ENCODE measurements at places on chromosomes 2 and 18.
A peak's percentile ranks its signal among the peaks of the same experiment; 100 is the strongest.

GRCh38 chr2:20012282-20013125, at the start of gene MATN3:
Gene MATN3 (minus strand): TSS chr2:20012668. CDS start chr2:20012631, 37 bp downstream.
- peak; percentile 26 for DNase-seq

GRCh38 chr2:3284657-3285630, 92.7 kb downstream of the EIPR1 start:
- no peak for DNase-seq

DNA sequence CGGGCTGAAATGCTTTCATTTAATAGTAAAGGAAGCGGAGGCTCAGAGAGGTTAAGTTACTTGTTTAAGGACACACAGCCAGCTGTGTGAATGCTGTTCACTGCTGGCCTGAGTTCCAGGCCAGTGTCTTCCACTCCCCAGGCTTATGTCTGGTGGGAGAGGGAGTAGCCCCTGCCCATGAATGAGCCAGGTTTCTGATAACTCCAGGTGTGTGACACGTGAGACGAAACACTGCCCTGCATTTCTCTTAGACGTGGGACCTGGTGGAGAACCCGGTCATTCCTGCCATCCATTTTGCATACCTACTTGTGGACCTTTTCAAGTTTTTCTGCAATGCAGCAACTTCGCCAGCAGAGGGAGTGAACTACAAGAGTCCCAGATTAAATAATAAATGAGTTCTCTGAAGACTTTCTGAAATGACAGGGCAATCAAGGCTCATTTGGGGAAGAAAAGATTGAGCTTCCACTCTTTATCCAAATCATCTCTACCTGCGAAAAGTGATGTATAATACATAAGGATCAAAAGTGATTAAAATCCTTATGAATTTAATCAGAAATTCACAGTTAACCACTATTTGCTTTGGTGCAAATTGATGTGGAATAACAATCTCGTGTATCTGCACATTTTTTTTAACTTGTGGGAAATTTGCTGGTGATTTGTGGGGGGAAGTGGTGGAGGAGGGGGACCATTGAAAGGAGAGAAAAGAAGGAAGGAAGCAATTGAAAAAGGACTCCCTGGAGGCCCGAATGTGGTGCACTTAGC, 79.4 kb upstream of the ASB18 start:
- no peak for DNase-seq

GRCh38 chr2:74021407-74021755, 36.7 kb downstream of the TET3 start:
- DNase-seq = no peak

DNA sequence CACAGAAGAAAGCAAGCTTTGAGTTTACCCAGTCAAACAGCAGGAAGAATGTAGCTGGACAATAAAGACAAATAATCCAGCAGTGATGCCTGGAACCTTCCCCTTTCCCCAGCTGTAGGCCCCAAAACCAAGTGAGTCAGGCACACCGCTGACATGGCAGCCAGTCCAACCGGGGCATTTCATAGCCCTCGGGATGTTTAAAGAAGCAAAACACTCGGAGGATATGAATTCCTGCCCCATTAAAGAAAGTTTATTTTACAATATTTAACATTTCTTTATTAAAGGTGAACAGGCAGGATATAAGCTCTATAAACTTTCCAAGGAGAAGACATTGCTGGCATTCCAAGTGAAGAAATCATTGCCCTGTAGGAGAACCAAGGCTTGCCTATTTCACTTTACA, 507.6 kb upstream of the TNP1 start:
- DNase-seq = no peak

- no peak for DNase-seq
Observed at GRCh38 chr2:45570671-45571334, 40.3 kb downstream of the SRBD1 start.

DNA sequence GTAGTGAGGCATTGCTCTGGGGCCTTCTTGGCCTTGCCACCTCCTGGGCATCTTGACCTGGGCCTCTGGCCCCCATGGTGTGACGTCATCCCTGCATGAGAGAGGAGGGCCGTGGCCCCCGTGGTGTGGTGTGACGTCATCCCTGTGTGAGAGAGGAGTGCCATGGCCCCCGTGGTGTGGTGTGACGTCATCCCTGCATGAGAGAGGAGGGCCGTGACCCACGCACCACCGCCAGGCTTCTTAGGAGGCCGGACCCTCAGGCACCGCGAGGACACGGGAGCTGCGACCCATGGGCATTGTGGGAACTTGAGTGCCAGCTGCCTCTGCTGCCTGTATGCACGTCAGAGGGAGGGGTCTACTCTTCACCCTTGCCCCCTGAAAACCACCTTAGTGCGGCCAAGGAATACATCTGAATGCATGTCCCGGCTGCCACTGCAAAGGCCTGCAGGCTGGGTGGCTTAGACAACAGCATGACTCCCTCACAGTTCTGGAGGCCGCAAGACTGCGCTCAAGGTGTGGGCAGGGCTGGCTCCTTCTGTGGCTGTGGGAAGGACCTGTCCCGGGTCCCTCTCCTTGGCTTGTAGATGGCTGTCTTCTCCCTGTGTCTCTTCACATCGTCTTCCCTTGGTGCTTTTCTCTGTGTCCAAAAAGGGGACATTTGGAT, 20.8 kb upstream of the OTOS start:
- no peak for DNase-seq

- DNase-seq = no peak
Observed at GRCh38 chr2:150392614-150393013, 94.9 kb downstream of the RND3 start.

GRCh38 chr2:83827618-83828017, 631.5 kb downstream of the SUCLG1 start:
- no peak for DNase-seq

DNA sequence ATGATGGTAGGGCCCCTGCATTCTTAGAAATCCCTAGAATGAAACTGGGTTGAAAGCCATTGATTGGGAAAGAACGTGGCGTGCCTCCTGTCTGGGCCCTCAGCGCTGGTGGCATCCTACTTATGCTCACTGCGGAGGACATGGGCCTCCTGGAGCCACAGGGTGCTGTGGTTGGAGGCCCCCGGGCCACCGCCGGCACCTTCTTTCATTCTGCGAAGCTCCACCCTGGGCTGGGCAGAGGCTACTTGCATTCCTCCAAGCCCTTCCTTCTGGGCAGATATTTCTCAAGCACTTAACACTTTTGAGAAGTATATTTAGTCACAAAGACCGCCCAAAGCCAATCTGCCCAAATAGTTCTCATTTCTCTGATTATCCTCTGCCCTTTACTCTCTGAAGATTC, 311.9 kb downstream of the MYCN start:
- DNase-seq = no peak

DNA sequence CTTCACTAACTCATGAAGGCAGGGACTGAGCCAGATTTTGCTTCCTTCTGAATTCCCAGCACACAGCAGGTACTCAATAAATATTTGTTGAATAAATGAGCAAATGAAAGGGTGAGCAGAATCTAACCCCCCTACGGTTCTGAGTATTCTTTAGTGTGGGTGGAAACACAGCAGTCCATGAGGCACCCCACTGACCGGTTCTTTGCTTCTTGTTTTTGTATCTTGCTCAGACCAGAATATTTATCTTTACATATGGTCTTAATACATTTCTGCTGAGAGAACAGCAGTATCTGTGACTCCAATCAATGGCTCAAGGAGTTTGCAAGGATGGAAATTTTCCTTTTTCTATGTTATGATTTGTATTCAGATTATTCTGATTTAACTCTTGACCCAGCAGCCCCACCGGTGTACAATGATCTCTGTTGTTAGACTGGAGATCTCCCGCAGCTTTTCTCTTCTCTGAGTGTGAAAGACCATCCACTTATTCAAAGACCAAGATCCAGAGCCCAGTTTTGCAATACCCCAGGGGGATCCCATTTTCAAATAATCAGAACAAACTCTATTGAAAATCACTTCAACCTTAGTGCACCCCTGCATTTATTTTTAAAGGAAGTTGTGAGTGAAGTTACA, 506.5 kb upstream of the TNP1 start:
- DNase-seq = no peak

- no peak for DNase-seq
Observed at GRCh38 chr2:219017201-219017931, 23.9 kb downstream of the CFAP65 start.

GRCh38 chr2:62149708-62150107, 46.2 kb upstream of the B3GNT2 start:
- DNase-seq = no peak

DNA sequence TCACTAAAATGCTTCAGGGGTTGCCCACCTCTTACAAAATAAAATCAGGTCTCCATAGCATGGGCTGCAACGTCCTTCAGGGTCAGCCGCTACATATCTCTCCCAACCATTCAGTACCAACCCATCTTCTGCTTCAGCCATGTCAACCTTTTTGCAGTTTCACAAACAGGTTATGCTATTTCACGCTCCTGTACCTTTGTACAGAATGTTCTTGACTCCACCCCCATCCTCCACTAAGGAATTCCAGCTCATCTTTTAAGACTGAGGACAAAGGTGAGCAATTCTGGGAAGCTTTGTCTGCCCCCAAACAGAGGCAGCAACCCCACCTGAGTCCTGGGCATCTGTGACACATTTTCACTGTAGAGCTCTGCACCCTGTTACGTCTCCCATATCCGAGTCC, 8.8 kb upstream of the EVA1A start:
- no peak for DNase-seq

- peak; percentile 5 for DNase-seq
Observed at GRCh38 chr2:71603311-71603811, 150.0 kb downstream of the DYSF start.

GRCh38 chr2:37189452-37190153, 1.1 kb upstream of the SULT6B1 start:
- no peak for DNase-seq

- DNase-seq = no peak
Observed at GRCh38 chr2:181578829-181579228, 78.1 kb downstream of the CERKL start.

DNA sequence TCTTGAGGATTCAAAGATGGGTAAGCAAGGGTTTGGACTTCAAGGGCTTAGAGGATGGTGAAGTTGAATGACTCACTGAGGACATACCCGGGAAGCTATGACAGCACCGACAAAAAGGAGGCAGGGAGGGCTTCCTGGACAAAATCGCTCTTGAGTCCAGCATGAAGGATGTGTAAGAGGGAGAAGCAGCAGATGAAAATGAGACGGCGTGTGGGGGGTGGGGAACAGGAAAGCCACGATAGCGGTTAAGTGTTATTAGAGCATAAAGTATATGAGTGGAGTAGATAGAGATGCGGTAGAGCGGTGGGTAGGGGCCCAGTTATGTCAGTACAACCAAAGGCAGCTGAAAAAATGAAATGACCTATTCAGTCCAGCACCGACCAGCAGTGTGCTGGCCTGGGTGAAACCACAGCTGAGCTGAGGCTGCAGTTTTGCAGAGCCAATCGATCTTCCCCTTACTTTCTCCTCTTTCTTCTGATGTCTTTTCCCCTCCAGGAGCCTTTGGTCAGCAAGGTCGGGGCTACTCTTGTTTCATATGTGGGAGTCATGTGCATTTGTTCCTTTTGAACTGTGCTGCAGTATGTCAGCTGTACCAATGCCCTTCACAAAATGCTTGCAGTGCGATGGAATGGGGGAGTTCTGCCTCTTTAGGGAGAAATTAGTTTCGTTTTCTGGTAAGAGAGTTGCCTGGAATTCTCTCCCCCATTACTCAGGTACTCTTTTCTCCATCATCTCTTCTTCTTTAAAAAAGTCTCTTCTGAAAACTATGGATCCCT, 2.0 kb upstream of the THUMPD2 start:
- no peak for DNase-seq

DNA sequence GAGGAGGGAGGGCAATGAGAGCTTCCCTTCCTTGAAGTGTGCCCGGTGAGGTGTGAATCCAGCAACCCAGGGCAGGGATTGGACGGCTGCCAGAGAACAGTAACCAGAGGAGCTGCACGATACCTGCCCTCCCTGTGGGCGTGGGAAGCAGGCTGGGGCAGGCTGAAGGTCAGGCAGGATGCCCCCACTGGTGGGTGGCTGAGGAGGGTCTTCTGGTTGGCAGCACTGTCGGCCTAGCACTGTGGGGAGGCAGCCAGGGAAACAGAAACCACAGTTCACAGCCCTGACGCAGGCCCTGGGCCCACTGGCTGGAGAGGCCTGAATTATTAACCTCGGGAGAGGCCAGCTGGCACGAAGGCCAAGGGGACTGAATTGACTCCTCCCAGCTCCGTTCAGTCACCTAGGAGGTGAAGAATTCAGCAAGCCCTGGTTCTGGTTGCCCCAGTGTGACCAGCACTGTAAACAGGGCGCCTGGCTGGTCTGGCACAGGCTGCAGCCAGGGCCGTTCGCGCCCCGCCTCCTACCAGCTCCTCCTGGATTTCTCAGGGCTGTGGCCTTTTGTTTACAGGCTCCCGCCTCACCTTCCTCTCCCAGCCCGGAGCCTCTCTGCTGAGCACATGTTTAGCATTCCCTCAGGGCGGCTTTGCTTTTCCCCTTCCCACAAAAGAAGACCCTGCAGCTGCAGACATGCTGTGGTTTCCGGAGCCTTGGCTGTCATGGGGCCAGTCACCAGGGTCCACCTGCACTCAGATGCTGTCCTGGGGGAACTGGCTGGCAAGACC, 97.8 kb downstream of the B3GNT2 start:
- no peak for DNase-seq

DNA sequence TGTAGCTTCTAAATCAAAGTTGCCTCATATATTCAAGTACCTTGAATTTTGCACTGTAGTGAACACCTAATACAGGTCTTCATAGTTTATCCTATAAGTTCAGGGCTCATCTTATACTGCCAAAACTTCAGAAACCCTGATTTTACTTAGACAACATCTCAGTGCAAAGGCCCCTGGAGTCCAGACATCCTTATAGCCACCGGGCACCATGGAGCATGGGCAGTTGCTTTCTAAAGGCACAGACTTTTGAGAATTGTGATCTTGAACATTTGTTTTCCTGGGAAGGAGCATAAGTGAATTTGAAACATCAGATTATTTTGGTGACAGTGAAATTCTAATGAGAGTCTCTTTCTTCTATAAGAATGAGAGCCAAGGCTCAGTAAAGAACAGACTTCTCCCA, 292.3 kb downstream of the CYRIA start:
- DNase-seq = no peak

DNA sequence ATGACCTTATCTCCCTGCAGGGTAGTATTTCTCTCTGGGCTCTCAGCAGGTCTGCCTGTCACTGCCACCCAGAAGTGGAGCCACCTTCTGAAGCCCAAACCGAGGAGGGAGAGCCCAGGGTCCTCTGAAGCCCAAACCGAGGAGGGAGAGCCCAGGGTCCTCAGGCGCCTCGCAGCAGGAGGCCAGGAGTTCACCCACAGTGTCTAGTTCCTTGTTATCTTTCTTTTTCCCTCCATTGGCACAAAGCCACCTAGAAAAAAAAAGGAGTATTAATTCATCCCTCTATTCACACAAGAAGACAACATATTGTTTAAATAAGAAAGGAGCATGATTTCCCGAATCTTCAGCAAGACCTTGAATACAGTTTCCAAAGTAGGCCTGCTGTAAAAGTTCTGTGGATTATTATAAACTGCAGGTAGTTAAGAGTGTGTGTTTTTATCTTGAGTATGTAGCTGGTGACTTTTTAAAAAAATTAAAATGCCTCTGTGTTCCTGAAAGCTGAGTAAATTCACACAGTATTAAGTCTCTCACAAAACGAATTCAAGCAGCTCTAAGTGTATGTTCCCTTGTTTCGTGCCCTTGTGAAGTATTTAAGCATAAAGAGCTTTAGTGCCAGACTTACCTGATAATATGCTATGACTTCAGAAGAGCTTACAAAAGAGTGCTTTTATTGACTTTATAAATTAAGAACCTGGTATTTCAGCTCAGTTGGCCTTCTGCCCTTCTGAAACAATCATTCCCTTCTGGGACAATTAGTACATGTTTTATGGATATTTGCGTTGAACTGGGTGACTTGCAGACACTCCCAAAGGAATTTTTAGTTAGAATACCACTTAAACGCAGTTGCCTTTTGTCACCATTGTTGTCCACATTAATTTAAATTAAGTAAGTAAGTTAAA, 11.7 kb upstream of the GRHL1 start:
- no peak for DNase-seq

- DNase-seq = no peak
Observed at GRCh38 chr18:76622651-76623050, 127.6 kb upstream of the ZNF516 start.
